ENCODE measurements at places on chromosomes 16 and 17. TPM values are rescaled to one million over a fixed set of nuclear protein-coding genes. Genes with fewer than 3 reads are reported as not detected.

The KRTAP4-3 gene
- total RNA-seq, result not detected

The SPATA22 gene
- total RNA-seq, result not detected

The SYCE1L gene
- 21.3 TPM for total RNA-seq

The HOXB1 gene
- 0.24 TPM for total RNA-seq

The CDRT15 gene
- not detected for total RNA-seq

The ITGB3 gene
- total RNA-seq, result 1.5 TPM

The EVPLL gene
- not detected for total RNA-seq

- no peak for DNase-seq
Measured at GRCh38 chr16:85018529-85019236, 7.3 kb upstream of the ZDHHC7 start.

DNA sequence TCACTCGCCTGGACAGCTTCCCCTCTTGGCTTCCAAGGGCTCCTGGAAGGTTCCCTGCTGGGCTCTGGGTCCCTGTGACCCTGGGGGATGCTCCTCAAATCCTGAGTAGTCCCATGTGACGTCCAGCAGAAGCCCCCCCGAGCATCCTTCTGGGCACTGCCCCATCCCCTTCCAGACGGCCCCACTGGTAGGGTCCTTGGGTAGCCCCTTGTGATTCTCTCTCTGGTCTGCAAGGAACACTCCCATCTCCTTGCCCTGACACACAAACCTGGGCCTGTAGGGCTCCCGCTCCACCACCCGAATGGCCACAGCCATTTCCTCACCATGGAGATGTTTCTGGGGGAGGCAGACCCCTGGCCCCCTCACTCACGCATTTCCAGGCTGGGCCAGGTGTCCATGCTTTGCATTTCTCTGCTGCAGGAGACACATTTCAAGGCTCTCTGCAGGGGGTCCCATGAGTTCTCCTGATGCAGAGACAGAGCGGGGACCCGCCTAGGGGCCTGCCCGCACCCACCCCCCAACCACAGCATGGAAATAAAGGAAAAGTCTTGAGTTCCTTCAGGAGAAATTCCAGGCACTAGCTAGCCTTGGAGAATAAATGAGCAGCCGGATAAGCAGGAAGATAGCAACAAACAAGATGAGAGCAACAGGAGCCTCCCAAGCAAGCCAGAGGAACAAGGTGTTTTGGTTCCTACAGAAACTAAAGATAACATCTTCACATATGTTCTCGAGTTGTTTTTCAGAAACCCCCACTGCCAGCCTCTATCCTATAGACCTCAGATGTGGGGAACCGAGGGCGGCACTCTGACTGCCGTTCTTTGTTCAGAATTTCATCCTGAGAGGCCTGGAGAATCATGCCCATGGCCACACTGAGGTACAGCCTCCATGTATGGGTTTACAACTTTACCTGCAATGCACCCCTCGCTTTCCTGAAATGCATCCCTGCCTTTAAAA, 128.8 kb downstream of the MGAT5B start:
- no peak for DNase-seq

DNA sequence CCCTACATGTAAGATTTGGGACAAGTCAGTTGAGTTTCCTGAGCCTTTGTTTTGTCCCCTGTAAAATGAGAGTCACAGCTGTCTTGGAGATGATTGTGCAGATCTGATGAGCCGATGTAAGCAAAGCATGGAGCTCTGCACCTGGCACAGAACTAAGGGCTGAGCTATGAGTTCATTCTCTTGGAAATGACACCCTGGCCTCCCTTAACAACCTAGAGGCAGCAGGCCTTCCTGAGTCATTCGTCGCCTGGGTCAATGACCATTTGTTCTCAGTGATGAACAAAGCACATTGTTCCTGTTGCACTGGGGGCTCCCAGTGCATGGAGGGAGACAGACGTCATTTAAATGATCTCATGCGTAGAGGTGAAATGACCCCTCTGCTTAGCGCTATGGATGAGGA, 62.8 kb upstream of the GCSH start:
- DNase-seq, result no peak

GRCh38 chr17:49859991-49860953, 12.4 kb upstream of the TAC4 start:
- DNase-seq, result no peak

GRCh38 chr17:74907012-74907411, 13.6 kb upstream of the FADS6 start:
- no peak for DNase-seq

GRCh38 chr16:11280616-11281522, at the start of gene PRM1:
TSS of gene PRM1 (minus strand) at chr16:11281330. CDS start at chr16:11281238, 92 bp downstream.
- DNase-seq, result no peak

DNA sequence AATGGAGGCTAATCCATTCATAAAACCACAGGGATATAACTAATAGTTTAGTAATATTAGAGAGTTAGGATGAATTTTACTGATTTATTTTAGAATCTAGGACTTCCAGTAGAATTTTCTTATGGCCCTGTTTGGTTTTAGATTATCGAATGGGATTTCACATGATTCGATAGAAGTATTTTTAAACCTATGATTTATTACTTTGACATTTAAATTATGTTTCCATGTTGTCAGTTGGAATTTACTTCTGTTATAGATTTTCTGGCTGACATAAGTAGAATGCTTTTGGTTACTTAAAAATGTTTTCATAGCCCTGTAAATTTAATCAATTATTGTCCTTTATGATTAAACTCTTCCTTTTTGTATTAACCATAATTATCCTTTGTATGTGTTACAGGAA, 158.8 kb downstream of the CHD9 start:
- DNase-seq, result no peak

DNA sequence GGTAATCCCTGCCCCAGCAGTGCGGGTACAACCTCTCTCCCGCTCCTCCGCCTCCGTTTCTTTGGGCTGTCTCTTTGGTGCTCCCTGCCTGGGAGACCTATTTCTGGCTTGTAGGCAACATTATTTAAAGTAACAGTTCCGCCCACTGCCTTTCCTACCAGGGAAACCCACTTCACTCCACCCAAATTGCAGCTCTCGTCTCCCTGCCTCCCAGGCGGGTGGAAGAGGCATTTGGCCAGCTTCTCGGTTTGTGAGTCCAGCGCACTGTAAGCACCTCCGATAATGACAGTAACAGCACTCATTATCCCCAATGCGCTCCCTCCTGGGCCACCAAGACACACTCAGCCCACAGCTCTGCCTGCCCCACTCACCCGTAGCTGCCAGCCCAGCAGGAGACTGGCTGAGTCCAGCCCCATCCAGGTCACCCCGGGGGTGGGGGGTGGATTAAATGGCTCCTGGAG, 165.1 kb upstream of the CDC42EP4 start:
- no peak for DNase-seq

GRCh38 chr16:19817122-19817521, 67.5 kb downstream of the GPRC5B start:
- no peak for DNase-seq

DNA sequence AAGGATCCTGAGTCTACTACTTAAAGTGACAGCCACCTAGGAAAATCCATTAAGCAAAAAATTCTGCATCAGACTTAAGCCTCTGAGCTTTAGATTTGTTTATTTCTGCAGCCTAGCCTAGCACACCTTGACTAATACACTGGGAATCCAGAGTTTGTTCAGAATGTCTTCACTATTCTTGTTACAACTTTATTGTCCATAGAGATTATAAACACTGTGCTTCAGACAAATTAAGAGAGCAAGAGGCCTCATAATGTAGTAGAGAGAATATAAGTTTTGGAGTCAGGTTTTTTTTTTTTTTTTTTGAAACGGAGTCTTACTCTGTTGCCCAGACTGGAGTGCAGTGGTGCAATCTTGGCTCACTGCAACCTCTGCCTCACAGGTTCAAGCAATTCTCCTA, 8.9 kb upstream of the THUMPD1 start:
- no peak for DNase-seq

DNA sequence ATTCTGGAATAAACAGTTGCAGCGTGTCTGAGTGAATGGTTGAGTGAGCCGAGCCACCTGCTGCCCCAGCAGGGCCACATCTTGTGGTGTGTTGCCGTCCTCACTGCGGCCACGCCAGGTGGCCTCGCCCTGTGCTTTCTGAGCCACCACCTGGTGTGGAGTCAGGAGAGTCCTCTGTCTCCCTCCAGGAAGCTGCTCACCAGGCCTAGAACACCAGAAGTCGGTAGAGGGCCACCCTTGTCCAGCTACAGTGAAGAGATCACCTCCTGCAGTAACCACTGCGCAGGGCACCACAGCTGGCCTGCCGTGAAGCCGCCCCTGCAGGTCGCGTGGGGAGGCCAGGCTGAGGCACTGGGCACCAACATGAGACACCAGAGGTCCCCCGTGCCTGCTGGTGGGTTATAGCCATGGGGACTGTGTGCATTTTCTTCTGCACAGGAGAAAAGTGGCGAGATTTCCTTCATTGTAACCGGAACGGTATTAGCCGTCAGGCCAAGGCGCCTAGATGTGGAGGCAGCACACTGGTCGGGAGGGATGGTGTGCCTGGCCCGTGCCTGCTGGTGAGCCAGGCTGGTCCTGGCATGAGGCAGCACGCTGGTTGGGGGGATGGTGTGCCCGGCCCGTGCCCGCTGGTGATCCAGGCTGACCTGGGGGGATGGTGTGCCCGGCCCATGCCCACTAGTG, 28.9 kb upstream of the FOXK2 start:
- DNase-seq, result no peak

DNA sequence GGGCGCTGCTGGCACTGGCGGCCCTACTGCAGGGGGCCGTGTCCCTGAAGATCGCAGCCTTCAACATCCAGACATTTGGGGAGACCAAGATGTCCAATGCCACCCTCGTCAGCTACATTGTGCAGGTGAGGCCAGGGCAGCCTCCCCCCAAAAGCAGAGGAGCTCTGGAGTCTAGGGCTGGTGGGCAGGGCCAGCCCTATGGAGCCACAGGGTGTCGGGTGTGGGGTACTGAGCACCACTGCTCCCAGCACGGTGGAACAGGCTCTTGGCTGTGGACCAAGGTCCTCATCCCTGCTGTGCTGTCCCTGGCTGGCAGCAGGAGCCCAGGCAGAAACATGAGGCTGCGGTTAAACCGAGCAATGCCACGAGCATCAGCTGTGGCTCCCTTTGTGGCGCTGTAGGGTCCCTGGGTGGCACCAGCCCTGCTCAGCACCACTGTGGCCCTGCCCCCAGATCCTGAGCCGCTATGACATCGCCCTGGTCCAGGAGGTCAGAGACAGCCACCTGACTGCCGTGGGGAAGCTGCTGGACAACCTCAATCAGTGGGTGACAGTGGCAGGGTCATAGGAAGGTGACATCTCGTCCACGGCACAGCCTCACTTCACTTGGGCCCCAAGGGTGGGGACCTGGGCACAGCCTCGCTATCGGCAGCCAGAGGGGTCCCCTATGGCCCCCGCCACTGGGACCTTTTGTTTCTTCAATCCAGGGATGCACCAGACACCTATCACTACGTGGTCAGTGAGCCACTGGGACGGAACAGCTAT, 1.1 kb downstream of the DNASE1 start:
- no peak for DNase-seq

Data from mesothelial cell of epicardium (in vitro differentiated cells).